Stimulated activated CD8-positive, alpha-beta memory T cell treated with anti-CD3 and anti-CD28 coated beads, Interleukin-15, amount 100 ng/mL, for 24 hours (primary cell): ENCODE measurements at places on chromosomes 2 and 18.

DNA sequence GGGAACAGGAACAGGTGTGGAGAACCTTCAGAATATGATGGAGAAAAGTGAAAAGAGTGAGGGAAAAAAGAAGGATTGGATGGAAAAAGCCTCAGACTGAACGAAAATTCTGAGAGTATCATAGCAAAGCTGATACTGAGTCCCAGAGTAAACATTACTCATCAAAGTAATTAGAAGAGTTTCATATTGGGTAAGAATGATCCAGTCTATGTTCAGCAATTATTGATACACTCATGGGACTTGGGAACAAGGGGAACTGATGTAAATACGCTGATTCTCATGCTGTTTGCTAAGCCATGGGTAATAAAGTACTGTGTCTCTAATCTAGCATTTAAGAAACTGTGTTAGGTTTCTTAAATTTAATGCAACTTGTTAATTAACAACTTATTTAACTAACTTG, 219.9 kb upstream of the NOL4 start:
- DNase-seq = no peak

- no peak for DNase-seq
Measured at GRCh38 chr2:240355001-240355891, 80.2 kb upstream of the GPC1 start.

- DNase-seq = no peak
Measured at GRCh38 chr18:44626236-44626635, 54.5 kb upstream of the SETBP1 start.

DNA sequence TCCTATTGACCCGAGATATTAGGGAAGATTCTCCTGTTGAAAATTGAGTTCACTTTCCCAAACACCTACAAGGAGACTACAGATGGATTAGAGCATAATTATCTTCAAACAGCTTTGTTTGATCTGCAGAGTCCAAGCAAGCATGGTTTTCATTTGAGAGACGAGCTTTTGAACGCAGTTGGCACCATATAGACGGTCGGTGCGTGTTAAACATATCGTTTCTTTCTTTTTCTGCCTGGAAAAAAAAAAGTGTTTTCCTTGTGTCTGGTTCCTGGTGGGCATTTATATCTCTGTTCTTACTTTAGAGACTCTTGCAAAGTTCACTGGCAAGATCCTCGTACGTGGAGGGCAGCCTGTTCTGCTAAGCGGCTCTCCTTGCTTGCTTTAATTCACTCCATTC, 248.9 kb downstream of the TMEM182 start:
- DNase-seq = no peak

GRCh38 chr2:217407362-217407761, 547.5 kb upstream of the TNP1 start:
- no peak for DNase-seq

GRCh38 chr2:62871506-62871905, 166.0 kb downstream of the EHBP1 start:
- no peak for DNase-seq

GRCh38 chr2:234638966-234639365, 142.1 kb upstream of the ARL4C start:
- no peak for DNase-seq

DNA sequence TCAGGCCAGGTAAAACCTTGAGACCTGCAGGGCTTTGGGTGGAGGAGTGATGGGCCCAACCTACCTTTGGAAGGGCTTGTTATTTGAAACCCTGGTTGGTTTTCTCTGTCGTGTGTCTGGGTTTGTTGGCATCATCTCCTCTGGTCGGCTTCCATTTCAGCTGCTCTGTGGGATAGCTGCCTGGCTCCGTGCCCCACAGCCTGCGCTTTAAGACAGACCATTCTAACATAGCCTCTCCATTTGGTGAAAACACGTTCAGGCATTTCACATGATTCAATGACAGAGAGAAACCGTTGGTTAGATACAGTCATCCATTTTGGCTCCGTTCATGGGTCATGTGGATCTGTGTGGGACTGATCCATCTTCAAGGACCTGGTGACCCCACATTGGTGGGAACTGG, 37.0 kb upstream of the LYPD6B start:
- no peak for DNase-seq

- DNase-seq = no peak
Measured at GRCh38 chr2:37671816-37672103, 318 bp upstream of the CDC42EP3 start.

- no peak for DNase-seq
Measured at GRCh38 chr2:134141598-134142340, 112.1 kb upstream of the MGAT5 start.

DNA sequence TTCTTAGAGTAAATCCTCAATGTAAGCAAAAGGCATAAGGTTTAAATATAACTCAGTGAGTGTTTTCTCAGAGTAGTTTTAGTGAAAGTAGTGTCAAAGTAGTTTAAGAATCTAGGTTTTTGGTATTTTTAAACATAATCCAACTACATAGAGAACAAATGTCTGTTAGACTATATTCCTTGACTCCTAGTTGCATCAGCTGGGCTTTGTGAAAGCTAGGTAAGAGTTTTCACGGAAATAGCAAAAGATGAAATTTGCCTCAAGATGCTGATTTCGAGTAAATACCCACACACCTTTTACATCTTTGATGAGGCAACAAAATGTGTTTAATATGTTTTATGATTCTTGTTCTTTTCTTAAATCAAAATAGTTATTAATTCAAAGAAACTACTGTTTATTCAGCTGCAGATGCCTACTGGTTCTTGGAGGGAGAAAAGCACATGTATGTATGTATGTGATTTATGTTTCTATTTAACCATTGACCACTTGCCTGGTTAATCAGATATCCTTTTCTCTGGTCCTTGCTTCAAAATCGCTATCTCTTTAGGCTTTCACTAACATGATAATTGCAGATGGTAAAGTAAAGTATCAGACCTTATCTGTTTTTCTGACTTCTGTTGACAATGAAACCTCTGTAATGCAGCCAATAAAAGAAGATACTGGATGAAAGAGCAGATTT, 117.4 kb upstream of the NOSTRIN start:
- DNase-seq = no peak

DNA sequence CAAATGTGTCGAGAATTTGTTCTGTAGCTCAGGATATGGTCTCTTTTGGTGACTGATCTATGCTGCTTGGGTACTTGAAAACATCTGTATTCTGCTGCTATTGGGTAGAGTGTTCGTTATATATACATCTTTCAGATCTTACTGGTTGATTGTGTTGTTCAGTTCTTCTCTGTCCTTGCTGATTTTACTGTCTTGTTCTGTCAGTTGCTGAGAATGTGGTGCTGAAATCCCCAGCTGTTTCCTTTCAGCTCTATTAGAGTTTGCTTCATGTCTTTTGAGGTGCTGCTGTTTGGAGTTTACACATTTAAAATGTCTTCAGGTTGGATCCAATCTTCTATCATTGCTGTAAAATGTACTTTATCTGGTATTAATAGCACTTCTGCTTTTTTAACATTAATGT, 12.9 kb downstream of the BCL2L11 start:
- no peak for DNase-seq

GRCh38 chr2:172931918-172932520, 143.6 kb upstream of the MAP3K20 start:
- peak; percentile 31 for DNase-seq
